Activated T-cell treated with anti-CD3 and anti-CD28 coated beads for 4 hours (primary cell): ENCODE measurements at places on chromosomes 16 and 17.

DNA sequence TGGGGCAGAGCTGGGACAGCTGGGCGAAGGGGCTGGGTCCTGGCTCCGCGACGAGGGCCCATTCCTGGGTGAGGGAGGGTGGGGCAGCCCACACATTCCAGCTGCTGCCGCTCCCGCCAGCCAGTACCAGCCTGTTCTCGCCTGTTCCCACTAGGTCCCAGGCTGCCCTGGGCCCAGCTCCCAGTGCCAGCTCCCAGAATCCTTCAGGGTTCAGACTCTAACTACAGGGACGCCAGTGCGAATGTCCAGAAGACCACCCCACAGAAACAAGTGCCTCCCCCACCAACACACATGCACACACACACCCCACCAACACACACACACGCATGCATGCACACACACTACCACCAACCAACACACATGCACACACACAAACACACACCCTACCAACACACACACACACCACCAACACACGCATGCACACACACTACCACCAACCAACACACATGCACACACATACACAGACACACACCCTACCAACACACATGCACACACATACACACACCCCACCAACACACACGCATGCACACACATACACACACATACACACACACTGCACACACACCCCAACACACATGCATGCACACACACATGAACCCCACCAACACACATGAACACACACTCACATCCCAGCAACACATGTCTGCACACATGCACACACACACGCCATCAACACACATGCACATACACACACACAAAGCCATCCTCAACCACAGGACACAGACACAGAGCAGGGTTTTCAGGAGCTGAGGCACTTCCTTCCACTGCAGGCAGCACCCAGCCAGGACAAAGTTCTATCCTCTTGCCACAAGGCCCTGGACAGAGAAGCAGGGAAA is 27.5 kb upstream of the KRT17 start:
- no peak for DNase-seq

DNA sequence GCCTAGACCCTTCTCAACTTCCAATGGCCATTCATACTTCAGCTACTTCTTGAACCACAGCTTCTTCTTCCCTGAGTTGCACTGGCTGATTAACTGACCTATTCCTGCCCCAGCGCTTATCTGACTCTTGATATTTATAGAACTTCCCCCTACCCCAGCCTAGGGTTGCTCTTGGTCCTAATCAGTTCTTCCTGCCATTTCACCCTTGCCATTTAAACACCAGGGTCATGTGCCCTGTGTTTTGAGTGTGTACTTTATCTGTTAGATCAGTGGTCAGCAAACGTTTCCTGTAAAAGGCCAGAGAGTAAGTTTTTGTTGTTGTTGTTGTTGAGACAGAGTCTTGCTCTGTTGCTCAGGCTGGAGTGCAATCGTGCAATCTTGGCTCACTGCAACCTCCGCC is 82.4 kb upstream of the COX10 start:
- DNase-seq, result no peak

- no peak for DNase-seq
Measured at GRCh38 chr16:17564856-17565255, 94.1 kb upstream of the XYLT1 start.

DNA sequence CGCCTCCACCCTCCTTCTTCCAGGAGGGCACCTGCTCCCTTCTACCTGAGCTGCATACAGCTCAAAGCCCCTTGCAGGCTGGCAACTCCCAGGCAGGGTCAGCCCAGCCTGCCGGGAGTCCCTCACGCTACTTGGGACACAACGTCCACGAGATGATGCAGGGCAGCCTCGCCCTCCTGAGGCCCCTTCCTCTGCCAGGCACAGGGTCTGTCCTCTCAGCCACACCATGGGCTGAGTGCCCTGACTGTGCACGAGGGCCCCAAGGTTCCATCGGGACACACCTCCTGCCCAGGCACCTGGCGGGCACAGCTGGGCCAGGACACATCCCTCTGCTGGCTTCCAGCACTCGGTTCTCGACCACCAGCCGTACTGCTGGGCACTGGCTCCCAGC is 30.9 kb upstream of the ZC3H18 start:
- DNase-seq, result no peak

GRCh38 chr16:13858873-13859580 is 60.9 kb upstream of the ERCC4 start:
- DNase-seq, result no peak

GRCh38 chr16:51766739-51767138 is 615.7 kb upstream of the SALL1 start:
- DNase-seq, result no peak

- no peak for DNase-seq
Measured at GRCh38 chr16:28081391-28081968, 18.0 kb upstream of the GSG1L start.

DNA sequence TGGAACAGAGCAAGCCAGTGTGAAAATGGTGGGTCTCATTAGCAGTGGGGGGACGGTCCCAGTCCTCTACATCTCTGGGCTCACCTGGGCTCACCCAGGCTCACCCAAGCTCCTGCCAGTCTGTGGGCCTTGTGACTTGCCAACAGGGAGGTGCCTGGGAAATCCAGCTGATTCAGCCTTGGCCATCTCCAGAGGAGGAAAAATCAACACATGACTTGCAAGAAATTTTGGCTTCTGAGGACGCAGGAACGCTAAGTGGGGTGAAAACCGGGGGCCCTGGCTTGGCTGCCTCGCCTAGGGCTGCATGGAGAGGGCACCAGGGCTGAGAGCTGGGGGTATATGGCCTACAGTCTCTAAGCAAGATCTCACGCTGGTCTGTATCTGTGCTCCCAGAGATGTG is 47.7 kb downstream of the VAC14 start:
- no peak for DNase-seq

GRCh38 chr16:15031586-15031985 is 24.3 kb downstream of the NTAN1 start:
- no peak for DNase-seq

DNA sequence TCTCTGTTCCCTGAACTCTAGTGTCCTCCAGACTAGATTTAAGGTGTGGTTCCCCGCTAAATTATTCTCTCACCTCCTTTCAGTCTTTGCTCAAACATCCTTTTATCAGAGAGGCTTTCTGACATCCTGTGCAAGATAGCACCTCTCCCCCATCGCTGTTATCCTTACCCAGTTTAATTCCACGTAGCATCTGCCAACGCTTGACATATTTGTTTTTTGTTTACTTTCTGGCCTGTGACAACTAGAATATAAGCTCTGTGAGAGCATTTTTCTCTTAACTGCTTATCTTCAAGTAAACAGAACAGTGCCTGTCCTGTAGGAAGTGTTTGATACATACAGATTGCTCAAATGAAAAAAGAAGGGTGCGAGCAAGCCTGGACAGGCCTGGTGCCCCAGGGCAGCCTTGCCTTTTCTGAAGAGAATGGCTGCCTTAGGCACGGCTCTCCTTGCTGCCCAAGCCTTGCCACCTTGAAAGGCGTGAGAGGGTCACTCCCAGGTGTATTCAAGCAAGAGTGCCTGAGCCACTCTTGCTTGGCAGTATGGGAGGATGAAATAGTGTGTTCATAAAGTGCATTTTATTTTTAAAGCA is 9.7 kb downstream of the DYNLL2 start:
- no peak for DNase-seq

DNA sequence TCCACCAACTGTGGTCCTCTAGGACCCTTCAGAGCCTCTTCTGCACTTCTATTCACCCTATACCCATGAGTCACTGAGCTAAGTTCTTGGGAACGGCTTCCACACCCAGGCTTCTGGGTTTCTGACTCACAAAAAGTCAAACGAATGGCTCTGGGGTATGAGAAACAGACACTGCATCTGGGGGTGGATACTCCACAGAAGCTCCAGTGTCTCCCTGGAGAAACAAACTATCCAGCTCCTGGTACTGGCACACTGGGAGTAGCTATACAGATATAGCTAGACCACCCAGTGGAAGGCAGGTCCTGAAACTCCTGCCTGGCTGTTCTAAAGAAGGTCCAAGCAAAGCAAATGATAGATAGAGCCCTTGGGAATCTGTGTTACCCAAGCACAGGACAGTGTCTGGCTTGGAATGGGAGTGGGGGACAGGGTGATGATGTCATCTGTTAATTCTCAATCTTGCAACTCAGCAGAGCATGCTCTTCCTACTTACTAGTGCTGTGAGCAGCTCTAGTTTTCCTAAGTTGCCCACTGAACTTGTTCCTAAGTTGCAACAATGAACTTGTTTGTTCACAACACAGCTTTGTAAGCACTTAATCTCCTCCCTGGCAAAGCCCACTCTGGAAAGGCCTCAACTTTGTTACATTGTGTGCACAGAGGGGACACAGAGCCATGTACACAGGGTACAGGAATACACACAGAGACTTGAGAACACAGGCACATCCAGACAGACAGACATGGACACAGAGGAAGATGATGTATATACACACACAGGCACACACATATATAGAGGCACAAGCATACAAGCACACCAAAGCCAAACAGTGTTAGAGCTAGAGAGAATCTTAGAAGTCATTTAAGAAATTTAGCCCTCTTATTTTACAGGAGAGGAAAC is 6.7 kb downstream of the MMP28 start:
- no peak for DNase-seq

- DNase-seq, result no peak
Measured at GRCh38 chr16:79800016-79800608, 199.6 kb upstream of the MAF start.

DNA sequence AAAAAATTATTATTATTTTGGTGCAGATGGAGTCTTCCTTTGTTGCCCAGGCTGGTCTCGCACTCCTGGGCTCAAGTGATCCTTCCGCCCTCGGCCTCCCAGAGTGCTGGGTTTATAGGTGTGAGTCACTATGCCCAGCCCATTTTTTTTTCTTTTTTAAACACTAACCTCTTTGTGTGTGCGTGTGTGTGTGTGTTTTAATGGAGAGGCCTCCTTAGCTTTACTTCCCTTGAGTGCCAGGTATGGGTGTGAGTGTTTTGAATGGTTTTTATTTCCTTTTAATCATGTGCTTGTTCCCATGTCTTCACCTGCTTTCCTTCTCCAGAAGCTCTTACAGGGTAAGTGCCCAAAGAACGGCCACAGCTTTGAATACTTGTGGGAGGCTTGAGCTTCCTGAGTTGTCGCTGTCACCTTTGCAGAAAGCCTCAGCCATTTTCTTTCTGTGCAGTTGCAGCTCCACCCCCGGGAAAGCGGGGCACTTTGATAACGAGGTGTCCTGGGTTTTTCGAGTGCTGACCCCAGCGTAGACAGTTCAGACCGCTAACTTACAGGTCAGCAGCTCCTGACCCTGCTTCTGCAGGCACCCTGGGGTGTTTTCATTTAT is 22.6 kb downstream of the AKAP1 start:
- no peak for DNase-seq

- DNase-seq, result no peak
Measured at GRCh38 chr16:57130950-57131321, 38.6 kb downstream of the CPNE2 start.

GRCh38 chr17:77869041-77869599 is 89.4 kb upstream of the TNRC6C start:
- DNase-seq, result no peak

- DNase-seq, result no peak
Measured at GRCh38 chr16:50299508-50300105, 33.3 kb downstream of the ADCY7 start.

- DNase-seq, result no peak
Measured at GRCh38 chr17:45405250-45406086, 27.2 kb downstream of the ARHGAP27 start.

GRCh38 chr16:72312828-72313227 is 140.9 kb upstream of the PMFBP1 start:
- DNase-seq, result no peak

GRCh38 chr17:43924558-43924957 is 17.2 kb upstream of the MPP2 start:
- no peak for DNase-seq

- no peak for DNase-seq
Measured at GRCh38 chr17:31627960-31628359, 231.1 kb downstream of the COPRS start.

GRCh38 chr17:35192708-35193107 is 1.5 kb downstream of the SLC35G3 start:
- no peak for DNase-seq

DNA sequence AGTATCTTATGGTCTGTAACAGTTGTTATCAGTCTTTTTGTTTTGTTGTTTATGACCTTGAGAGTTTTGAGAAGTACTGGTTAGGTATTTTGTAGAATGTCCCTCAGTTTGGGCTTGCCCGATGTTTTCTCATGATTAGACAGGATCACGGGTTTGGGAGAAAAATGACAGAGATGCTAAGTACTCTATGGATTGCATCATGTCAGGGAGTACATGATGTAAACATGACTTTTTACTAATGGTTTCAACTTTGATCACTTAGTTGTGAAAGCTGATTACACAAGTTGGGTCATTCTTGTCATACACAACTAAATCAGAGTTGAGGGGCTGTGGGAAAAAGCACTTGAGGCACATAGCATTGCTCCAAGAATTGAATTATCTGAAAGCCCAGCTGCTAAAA is 94.7 kb upstream of the SIAH1 start:
- no peak for DNase-seq

- DNase-seq, result no peak
Measured at GRCh38 chr17:54666559-54666958, 234.1 kb upstream of the TOM1L1 start.

- DNase-seq, result no peak
Measured at GRCh38 chr16:50311891-50312501, 45.6 kb downstream of the ADCY7 start.

GRCh38 chr16:80530479-80530878 is 10.3 kb upstream of the DYNLRB2 start:
- DNase-seq, result no peak

DNA sequence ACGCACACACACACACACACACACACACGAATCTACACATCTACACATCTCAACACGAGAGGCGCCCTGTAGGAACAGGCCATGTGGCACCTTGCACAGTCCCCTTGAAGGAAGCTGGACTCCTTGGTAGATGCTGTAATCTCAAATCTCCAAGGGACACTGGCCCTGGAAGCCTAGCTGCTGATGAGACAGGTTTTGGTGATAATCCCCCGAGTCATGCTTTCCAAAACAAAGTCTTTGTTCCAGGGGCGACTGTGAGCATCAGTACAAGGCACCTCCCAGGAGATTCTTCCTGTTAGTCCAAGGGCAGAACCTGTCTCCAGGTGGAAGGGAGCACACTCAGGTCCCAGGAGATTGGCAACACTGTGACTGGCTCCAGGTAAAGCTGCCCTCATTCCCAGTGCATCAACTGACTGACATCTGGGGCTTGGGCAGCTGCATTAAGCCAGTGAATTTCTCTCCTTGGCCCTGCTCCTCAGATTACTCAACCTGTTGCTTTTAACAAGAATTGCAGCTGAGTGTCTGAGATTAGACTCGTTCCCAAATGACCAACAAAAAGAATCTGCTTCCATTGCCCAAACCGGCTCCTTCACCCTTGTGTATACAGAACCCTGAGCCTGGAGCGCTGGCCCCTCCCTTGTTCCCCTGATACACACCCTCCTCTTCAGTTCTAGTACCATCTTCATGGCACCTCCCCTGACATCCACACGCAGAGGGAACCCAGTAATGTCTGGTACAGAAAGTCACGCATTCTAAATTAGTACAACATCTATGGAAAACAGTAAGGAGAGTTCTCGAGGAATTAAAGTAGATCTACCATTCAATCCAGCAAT is 13.9 kb upstream of the TNRC6C start:
- DNase-seq, result no peak
